ENCODE measurements at places on chromosomes 11 and 22.

DNA sequence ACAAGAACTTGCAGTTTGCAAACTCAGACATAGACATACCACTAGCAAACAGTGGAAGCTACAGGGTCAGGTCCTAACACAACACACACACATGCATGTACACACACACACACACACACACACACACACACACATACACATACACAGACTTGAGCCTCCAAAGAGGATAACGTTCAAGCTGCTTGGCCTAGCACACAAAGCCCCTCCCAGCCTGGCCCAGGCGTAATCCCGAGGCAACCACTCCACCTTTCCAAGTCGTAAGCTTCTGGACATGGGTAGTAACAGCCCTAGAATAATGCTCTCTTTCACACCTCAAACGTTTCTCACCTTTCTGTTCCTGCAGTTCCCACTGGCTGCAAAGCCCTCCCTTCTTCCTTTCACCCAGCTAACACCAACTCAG lies 88.6 kb downstream of the LARGE1 start:
- no peak for DNase-seq

- DNase-seq, result no peak
Measured at GRCh38 chr22:48424201-48424627, 1403.5 kb downstream of the BRD1 start.

- DNase-seq, result no peak
Measured at GRCh38 chr11:23569134-23569533, 708.9 kb upstream of the CCDC179 start.

DNA sequence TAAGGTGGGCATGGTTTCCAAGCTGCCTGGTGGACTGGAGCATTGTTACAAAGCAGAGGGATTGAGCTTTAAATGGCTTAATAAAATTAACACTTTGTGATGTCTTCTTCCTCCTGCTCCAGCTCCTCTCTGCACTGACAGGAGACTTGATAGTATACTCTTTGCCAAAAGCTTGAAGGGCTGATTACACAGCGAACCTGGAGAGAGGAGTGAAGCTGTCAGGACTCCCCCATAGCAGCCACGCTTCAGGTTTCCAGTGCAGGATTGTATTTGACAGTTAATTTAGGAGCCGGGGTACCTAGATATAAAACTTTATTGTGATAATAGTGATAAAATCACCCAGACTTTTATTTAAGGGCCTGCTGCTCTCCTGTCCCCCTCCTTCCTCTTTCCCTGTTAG lies 50.0 kb downstream of the TRIM44 start:
- DNase-seq, result no peak

DNA sequence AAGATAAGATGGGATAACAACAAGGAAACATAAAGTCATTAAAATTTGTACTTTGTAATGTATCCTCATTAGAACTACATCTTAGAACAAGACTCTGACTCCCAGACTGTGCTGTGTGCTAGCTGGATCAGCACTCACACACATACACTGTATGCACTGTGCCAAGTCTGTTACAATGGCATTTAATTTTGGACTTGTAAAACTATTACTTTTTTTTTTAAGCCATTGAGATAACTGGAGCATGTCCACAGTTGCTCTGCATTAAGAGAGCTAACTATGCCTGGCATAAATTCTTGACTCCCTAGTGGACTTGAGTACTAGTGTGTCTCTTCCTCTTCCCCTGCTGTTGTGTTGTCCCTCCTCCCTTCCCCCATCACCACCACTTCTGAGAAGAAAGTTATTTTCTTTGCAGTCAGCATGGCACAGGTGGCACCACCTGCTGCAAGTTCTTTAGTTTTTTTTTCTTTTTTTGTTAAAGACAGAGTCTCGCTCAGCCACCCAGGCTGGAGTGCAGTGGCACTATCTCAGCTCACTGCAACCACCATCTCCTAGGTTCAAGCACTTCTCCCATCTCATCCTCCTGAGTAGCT lies 268.6 kb downstream of the TMEM135 start:
- no peak for DNase-seq

DNA sequence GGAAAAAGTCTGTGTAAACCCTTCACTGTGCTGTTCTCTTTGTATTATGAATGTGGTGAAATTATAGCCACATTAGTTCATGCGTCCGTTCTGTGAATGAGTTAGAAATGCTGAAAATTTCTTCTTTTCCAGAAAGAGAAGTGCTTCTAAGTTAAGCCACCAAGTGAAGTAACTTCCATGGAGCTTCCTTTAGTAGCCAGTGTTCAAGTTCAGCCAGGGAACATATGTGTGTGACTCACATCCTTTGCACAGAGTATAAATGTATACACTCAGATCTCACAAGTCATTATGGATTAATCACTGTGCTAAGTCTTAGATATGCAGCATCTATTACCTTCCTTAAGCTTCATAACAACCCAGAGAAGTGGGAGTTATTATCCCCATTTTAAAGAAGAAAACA lies 3.1 kb upstream of the MMP8 start:
- no peak for DNase-seq

DNA sequence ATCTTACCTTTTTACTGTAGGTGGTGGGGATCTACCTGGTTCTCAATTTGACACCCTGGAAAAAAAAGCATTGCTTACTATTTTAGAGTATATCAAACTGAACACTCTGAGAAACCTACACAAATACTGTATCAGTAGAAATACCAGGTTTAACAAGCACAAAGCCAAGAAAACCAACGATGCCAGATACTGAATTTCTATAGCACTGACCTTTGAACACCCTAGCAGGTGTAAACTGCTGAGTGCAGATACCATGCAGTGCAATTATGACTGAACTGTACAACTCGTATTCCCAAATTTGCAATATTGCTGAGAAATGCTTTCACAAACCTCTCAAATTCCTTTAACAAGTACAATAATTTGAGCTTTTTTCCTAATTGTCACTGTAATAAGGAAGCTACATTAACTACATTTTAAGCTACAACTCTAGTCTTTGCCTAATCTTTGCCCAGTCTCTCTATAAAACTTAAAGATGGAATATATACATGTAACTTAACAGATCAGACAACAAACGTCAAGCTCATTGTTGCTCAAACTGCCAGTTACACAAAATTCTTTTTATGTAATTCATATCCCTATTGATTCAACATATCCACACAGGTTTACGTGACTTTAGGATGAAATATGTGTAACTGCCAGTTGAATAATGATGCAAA lies 8.9 kb downstream of the TAF1D start:
- DNase-seq, result no peak

GRCh38 chr11:69274531-69275016 lies 19.4 kb upstream of the MYEOV start:
- DNase-seq, result peak; percentile 80

- DNase-seq, result no peak
Measured at GRCh38 chr11:64677441-64678023, 45.5 kb downstream of the NRXN2 start.

Data from left lung (tissue), 14 donors.